ENCODE measurements at places on chromosomes 7 and 10. TPM values are rescaled to one million over a fixed set of nuclear protein-coding genes. Genes with fewer than 3 reads are reported as not detected.
A peak's percentile ranks its signal among the peaks of the same experiment; 100 is the strongest.

- peak; percentile 58 for DNase-seq
Observed at GRCh38 chr10:78657163-78657861, 411.5 kb upstream of the ZMIZ1 start.

- no peak for DNase-seq
Observed at GRCh38 chr7:151780631-151781030, 96.3 kb downstream of the PRKAG2 start.

GRCh38 chr7:130415006-130415405 is 25.8 kb downstream of the CEP41 start:
- no peak for DNase-seq

DNA sequence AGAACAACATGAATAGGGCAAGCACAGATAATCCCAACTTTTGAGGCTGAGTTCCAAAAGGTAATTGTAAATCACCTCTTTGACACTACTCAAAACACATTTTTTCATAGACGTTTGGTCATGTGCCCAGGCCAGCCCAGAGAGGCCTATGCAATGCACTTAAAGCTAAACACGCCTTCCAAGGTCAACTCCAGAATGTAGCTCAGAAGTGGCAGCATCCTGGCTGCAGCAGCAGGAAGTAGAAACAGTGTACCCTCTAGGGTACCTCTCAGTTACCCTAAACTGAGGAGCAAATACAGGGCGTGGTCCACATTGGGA is 58.7 kb downstream of the OSBPL3 start:
- no peak for DNase-seq

DNA sequence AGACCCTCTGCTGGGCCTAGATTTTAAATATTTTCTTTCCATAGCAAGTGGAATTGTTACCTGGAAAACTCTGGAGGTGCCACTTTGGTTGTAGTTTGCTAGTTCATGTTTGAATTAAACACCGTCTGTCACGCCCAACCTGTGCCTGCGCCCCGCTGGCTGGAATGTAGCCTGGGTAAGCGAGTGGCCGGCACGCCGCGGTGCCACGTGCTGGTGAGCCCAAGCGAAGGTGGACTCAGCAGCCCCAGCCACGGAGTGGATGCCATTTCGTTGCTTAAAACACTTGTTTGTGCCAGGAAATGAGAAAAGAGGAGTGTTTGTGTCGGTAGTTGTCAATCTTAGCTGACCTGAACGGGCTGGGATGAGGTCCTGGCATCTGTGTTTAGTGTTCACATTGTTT is 2.7 kb downstream of the GET4 start:
- no peak for DNase-seq

The DGKI gene
- total RNA-seq = 1.5 TPM

The PAPOLB gene
- 0.02 TPM for total RNA-seq

The GPER1 gene
- 1.5 TPM for total RNA-seq

Data from H4 (cell line).